Renal pelvis (tissue), 12 donors: ENCODE measurements at places on chromosomes 13 and 19.

DNA sequence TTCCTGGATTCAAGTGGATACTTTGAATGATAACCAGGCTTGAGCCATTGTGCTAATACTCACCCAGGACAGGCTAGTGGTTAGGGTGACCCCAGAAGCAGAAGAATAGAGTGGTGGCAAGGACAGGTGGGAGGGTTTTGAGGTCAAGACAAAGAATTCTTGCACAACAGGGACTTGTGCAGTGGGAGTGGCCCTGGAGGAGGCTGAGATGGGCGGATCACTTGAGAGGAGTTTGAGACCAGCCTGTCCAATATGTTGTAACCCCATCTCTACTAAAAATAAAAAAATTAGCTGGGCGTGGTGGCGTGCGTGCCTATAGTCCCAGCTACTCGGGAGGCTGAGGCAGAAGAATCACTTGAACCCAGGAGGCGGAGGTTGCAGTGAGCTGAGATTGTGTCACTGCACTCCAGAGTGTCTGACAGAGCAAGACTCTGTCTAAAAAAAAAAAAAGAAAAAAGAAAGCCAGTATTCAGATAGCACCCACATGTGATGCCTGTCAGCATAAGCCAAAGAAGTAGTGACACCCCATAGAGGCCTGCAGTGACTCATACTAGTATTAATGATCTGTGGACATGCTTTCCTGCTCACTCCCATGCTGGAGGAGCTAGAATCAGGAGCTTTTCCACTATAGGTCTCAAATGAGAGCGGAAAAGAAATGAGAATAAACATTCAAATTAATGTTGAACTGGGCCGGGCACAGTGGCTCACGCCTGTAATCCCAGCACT, 78.7 kb downstream of the RNF17 start:
- no peak for DNase-seq

DNA sequence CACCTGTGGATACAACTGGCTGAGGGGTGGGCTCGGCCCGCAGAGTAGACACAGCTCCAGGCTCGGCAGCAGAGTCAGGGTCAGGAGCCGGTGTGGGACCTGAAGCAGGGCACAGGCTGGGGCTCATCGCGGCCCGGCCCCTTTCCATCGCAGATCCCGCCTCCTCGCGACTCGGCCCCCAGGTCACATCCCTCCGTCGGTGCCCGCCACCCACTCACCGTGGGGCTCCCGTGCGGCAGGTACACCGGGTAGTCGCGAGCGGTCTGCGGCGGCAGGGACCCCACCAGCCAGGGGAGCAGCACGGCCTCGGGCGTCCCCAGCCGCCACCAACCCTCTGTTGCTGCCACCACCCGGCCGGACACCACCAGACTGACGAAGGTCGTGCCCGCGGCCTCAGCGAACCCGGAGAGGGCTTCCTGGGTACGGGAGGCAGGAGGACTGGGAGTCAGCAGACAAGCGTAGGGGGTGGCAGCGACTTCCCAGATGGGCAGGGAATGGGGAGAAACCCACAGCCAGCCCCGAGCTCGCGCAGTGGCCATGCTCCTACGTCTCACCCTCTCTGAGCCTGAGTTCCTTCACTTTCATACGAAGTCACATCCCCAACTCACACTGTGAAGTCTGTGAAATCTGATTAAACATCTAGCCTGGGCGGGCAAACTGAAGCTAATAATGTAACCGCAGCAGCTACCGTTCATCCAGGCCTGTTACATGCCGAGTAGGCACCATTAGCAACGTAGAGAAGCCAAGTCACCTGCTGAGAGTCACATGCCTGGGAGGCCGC, 3.7 kb downstream of the FUZ start:
- DNase-seq = no peak

DNA sequence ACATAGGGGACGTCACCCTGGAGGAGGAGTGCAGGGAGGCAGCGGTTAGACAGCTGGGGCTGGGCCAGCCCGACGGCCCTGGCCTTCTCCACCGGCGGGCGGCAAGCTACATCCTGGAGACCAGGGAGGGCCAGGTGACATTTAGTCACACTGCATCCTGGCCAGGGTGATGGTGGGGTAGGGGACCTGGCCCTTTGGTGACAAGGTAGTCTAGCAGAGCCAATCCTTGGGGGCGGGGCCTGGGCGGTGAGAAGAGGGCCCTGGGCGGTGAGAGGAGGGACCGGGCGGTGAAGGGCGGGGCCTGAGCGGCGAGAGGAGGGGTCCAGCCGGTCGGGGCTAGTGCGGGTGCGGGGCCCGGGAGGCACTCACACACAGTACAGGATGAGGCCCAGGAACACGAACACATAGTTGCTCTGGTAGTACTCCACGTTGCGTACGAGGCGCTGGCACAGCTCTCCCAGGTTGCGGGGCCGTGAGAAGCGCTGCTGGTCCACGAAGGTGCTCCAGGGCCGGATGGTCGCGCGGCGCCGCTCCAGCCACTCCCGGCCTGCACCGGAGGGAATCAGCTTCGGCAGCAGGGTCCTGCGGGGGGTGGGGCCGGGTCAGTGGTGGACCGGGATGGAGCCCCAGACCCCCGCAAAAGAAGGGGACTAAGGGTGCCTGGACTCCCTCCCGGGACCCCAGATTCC, 610 bp downstream of the RABAC1 start:
- DNase-seq = peak; percentile 61

GRCh38 chr13:109361562-109362289, 424.7 kb downstream of the IRS2 start:
- DNase-seq = no peak

DNA sequence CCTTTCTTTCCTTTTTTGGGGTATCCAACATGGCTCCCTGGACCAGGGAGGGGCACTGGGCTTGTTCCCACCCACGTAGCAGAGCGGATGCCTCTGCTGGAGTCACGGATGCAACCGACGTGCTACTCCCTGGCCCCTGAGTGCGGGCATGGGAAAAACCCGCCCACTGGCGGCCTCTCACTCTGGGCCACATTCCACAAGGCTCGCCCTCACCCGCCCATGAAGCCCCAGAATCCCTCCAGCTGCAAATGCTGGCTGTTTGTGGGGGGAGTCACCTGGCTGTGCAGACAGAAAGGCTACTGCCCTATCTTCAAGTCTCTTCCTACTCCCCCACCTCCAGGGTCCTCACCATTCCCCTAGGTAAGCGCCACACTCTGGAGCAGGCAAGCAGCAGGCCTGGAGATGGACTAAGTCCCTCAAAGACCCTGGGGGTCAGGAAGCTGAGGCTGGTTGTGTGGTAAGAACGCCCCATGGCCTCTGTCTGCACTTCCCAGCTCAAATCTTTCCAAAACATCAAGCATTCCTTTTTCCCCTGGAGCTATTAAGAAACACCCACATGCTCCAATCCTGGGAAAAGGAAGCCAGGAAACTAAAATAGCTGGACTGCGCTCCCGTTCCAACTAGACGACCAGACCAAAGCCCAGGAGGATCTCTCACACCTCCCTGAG, 17.9 kb upstream of the EPHX3 start:
- peak; percentile 83 for DNase-seq

DNA sequence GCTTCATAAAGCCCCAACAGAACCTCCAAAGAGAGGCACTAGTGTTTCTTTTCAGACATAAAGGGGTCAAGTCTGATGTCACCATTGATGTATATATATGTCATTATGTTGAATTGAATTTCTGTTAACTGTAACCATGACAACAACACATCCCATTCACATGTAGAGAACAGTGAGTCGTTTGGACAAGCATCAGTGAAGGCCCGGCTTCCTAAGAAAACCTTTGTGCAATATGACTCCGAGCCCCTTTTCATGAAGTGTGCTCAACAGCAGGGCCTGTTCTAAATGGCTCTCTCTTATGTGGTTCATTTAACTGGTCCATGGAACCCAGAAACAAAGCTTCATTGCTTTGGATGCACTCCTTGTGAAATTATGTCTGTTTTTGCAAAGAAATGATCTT, 67.2 kb upstream of the UBL3 start:
- DNase-seq = no peak

DNA sequence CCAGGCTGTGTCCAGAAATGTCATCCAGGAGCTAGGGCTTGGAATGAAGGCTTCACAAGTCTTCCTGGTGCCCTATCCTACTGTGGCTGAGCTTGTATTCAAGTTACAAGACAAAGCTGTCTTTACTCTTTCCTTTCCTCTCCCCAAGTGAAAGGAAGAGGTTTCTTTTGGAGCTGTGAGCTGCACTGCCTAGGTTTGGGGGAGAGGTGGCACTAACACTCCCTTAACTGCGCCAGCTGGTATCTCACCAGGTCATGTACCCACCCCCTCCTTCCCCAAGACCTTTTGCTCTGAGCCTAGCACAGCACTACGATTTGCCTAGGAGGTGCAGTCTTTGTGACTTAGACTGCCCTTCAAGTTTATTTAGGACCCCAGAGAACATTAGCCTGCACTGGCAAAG, 2053.6 kb upstream of the PRR20A start:
- no peak for DNase-seq

- DNase-seq = no peak
These were observed 100.7 kb downstream of the SERP2 start for GRCh38 chr13:44474122-44474910.

- DNase-seq = no peak
These were observed 73.6 kb downstream of the COG3 start for GRCh38 chr13:45538382-45538781.

DNA sequence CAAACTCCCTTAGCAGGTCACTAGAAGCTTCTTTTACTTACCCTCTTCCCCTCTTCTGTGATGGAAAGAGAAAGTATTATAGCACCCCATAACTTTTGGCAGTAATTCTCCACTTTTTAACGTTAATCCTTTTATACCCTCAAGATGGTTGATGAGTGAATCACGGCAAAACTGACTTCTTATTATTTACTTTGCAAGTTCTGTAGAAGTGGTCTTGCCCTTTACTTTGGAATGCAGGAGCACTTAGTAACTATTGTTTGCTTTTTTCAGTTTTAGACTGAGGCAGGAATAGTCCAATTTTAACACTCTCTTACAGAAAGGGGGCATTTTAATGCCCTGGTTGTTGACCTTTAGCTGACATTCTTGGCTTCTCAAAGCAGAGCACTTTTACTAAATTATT, 260.1 kb downstream of the LMO7 start:
- DNase-seq = no peak

DNA sequence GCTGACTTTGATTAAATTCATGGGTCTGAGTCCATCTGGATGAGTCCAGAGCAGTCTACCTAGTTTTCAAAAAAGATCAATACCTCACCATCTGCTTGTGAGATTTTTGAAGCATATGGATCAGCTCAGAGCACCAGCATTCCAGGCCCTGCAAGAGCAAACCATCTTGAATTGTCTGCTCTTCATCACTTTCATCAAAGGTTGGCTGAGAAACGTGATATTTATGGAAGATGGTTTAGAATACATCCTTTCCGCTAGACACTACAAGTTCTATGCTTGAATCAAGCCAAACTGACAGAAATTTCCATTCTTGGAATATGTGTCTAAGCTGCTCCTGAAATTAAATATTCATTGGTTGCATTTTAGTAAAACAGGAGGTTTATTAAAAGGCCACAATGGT, 190.3 kb downstream of the KCNRG start:
- DNase-seq = no peak

DNA sequence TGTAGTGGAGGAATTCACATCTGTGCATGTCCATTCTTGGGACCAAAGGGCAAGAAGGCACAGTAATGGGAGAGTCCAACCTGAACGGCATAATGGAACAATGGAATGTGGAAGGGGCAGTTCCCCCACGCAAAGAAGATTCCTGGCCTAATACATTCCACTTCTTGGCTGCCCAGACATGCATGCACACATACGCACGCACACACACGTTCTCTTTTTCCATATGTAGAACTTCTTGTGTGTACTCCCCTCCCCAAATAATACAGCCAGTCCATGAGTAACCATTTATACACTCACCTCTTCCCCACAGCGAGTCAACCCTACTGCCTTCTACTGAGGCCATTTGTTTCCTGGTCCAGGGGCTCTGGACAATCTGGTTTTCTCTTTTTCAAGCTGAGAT, 6.0 kb upstream of the STK24 start:
- no peak for DNase-seq

DNA sequence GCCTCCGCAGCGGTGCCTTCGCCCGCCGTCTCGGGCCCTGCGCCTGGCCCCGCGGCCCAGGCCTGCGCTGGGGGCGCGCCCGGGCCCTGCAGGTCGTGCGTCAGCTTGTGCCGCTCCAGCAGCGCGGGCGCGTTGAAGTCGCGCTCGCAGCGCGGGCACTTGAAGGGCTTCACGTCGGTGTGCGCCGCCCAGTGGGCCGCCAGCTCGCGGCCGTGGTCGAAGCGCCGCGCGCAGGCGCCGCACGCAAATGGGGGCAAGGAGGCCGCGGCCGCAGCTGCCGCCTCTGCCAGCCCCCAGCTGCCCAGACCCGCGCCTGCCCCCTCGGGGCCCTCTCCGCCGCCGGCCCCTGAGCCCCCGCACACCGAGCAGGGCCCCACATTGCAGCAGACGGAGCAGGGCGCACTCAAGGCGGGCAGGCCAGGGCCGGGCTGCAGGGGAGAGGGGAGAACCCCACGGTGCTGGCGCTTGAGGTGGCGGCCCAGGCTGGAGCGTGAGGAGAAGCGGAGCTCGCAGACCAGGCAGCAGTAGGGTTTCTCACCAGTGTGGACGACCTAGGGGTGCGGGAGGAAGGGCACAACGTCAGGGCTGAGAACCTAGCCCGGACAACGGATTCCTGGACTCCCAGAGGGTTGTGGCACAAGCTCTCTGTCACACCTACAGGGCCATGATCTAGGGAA, 6.1 kb downstream of the FIZ1 start:
- no peak for DNase-seq

DNA sequence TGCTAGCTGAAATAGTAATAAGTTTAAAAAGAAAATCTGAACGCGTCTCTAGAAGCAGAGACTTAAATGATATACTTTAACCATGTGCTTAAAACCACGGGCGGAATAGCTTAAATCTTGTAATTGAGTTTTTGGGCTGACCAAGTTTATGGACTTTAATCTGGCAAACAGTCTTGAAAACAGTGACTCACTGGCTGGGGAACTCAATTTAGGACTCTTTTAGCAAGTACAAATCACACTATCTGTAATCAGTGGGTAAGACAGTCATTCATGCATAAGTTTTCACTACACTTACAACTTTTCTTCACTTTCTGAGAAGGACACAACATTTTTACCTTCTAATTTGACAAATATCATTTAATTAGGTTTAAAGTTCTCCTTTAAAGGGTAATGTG, 26.8 kb downstream of the ZNF627 start:
- DNase-seq = no peak

DNA sequence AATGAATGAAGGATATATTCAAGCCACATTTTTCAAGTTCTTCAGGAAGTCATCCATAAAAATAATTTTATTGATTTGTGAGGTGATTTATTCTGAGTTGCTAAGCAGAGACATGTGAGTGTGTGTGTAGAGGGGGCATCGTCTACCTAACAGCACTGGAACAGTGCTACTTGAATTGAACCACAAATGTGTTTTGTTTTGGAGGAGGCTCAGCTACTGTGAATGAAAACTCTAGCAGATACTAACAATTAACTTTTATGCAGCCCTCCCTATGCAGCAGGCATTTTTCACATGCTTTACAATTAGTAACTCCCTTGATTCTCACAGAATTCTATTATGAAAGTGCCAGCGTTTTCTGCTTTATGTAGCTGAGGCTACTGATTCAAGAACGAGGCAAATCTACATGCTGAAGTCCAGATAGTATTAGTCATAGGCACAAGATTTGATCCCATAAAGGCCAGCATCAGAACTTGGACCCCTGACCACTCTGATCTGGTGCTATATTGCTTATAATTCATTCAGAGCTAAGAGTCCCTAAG, 103.7 kb downstream of the MYO16 start:
- no peak for DNase-seq

GRCh38 chr19:4016903-4017638, 9.5 kb downstream of the PIAS4 start:
- DNase-seq = no peak
